ENCODE measurements at places on chromosomes 11 and 22.

GRCh38 chr11:103091064-103091800 is 728 bp downstream of the DCUN1D5 start:
- peak; percentile 6 for DNase-seq

DNA sequence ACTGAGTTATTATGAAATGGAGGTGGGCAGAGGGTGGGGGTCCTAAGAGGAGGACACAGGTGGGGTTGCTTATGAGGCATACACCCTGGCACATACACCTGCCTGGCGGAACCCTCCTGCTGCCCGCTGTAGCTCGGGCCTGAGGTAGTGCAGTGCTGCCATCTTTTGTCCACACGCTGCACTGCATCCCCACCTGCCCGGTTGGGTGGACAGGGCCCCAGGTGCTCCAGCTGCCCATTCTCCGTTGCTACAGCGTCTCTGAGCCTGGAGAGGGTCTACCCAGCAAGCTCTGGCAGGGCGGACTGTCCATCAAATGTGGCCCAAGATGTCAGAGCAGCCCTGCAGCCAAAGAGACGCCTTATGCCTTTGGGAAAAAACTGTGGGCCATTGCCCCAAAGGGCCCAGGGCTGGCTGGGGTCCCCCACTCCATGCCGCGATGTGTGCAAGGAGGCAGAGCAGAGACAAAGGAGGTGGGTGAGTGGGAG is 131.2 kb downstream of the BUD13 start:
- peak; percentile 34 for DNase-seq

GRCh38 chr11:44568658-44569473 is 3.4 kb downstream of the CD82 start:
- DNase-seq, result no peak

DNA sequence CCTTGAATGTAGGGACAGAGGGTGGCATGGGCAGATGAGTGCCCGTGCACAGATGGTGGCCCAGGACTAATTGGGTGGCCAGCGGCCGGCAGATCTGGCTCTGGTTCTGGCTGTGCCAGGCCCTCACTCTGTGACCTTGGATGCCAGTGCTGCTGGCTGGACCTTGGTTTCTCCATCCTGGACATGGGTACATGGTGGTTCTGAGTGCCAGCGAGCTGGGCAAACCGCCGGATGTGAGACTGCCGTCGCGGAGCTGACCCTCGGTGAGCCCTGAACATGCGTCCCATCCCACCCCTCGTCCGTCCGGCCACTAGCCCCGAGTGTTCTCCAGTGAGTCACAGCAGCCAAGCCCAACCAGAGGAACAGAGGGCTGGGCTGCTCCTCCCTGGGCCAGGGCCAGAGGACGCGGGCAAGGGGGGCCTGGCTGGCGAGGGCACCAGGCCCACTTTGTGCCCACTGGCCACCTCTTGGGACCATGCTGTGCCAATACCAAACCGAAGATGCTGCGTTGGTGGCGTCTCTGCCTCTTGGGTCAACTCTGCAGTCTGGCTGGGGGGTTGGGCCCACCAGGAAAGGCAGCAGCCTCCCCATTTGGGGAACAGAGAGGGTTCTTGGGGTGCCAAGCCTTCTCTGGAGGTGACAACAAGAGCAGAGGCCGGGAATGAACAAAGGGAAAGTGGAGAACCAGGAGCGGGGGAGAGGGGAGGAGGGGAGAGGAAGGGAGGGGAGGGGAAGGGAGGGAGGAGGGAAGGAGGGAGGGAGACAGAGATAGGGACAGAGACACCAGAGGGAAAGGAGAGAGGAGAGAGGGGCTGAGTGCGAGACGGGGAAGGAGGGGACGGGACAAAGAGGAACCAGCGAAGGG is 10.7 kb downstream of the LSP1 start:
- peak; percentile 71 for DNase-seq

GRCh38 chr11:87871056-87871455 is 304.2 kb downstream of the RAB38 start:
- no peak for DNase-seq

GRCh38 chr11:18115360-18116127 is 9.7 kb upstream of the SAAL1 start:
- DNase-seq, result peak; percentile 29

GRCh38 chr11:117099696-117100095 is 1.5 kb upstream of the SIK3 start:
- no peak for DNase-seq

- DNase-seq, result no peak
Observed at GRCh38 chr11:73152861-73153483, 10.9 kb upstream of the FCHSD2 start.

GRCh38 chr22:44550711-44551491 is 52.9 kb upstream of the RTL6 start:
- no peak for DNase-seq

DNA sequence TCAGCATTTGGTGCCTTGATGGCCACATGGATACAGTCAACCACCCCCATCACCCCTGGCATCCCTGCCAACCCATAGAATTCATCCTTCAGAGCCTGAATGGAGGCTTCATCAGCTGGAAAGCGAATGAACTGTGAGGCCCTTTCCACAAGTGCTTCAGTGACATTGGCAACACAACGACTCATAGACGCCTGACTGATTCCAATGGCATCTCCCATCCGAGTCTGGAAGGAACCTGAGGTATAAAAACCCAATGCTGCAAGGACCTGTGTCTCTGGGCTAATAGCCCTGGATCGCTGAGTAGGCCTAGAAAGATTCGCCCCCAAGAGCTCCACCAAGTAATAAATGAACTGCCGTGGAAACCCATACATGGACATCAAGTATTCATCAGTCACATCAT is 1.3 kb downstream of the HARBI1 start:
- DNase-seq, result no peak

DNA sequence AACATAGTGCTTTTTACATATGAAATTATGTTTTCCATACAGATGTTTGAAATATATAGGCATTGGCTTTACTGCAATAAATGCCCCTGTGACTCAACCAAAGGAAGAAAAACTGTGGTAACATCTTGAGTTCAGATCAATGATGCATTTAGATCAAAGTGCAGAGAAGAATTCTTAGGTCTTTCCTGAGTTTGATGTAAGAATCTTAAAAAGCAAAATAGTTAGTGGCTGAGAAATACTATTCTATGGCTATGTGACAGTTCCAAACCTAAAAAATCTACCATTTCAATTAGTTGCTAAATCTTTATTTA is 93.7 kb downstream of the SOX6 start:
- DNase-seq, result no peak

DNA sequence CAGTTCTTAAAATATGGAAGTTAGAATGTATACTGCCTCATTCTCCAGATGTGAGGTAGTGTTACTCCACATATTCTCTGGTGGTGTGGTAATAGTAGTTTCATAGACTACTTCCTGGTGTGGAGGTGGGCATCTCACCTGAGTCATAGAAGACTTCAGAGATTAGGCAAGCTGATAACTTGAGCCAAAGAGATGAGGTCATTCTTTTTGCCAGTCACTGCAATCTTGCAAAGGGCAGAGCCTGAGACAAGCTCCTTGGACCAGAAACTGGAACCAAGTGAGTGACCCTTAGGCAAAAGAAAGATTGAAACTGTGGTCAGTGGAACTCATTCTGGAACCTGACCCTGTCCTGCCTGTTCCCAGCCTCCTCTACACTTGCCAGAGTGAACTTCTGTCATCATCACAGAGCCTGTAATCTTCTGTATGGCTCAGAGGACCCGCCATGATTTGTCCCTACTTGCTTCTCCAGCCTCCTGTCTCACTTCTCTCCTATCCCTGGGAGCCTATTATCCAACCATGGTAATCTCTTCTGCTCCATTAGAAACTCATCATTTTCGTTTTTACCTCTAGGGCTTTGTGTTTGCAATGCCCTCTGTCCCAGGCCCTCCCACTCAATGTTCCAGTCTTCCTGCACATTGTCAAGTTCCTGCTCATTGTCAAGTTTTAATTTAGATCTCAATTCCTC is 10.6 kb upstream of the CCDC83 start:
- DNase-seq, result no peak

GRCh38 chr11:13384908-13385640 is 77.9 kb downstream of the BTBD10 start:
- DNase-seq, result no peak

DNA sequence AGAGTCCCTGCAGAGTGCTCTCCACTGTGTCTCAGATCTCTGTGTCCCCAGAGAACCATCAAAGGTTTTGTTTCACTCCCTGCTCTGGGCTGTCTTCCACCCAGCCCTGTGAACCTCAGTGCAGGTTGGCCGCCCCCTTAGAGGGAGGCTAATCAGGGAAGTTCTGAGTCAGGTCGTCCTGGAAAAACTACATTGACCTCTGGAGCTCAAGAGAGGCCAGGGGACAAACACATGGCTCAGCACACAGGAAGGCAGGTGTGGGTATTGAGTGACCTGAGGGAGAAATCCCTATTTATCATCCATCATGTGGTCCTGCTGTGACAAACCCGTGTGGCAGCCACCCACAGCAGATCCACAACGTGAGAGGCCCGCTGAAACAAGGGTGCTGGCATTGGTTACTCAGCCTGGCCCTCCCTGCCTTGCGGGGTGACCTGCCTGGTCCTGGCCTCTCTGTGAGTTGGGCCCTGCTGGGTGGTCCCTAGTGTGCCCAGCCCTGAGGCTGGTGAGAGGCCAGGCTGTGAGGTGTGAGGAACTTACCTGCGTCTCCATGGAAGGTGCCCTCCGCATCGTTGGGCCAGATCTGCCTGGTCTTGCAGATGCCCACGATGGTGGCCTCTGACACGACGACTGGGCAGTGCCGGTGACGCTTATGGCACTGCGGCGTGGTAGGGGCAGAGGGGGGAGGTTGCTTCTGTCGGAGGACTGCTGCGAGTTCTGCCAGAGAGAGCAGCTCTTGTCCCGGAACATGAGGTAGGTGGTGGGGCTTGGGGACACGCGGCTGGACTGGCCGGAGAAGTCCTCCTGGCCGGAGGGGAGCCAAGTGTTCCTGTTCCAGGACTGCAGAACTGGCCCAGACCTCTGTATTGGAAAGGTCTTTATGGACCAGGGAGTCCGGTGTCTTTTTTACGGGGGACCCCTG is 669 bp upstream of the BCR start:
- DNase-seq, result no peak

GRCh38 chr11:77322926-77323590 is 21.6 kb upstream of the GDPD4 start:
- DNase-seq, result no peak

DNA sequence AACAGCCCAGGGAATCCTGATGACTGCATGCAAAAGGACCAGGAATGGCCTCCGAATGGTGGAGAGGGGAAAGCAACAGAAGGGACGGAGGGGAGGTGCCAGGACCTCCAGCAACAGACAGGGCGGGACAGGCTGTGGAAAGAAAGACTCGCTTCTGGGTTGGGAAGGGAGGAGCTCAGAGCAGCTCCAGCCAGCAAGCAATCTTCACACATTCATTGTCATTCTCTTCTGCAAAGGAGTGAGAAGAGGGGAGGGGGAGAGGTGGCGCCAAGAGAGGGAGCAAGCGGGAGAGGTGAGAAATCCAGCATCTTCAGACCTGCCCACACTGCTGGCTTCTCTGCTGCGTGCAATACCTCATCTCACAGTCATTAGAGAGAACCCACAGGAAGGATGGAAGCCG is 509.0 kb downstream of the BUD13 start:
- DNase-seq, result no peak

DNA sequence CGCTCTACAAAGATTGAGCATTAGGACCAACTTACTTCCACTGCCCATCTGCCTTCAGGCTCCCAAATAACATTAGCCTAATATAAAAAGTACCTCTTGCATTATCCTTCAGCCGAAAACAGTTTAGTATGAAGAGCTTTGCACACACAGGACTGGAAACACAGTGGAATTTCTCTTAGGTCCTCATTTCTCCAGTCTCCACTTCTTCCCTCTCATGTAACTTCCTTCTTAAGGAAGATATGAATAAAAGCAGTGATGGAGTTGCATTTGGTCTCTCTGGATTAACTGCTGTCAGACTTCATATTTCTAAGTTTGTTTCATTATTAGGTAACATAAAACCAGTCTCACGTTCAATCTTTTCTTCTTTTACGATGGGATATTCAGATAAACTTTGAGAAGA is 5.6 kb upstream of the MPEG1 start:
- DNase-seq, result no peak

- DNase-seq, result no peak
Observed at GRCh38 chr11:95585069-95585751, 204.4 kb downstream of the FAM76B start.

GRCh38 chr11:65811764-65812475 is 21.8 kb upstream of the SNX32 start:
- DNase-seq, result no peak

DNA sequence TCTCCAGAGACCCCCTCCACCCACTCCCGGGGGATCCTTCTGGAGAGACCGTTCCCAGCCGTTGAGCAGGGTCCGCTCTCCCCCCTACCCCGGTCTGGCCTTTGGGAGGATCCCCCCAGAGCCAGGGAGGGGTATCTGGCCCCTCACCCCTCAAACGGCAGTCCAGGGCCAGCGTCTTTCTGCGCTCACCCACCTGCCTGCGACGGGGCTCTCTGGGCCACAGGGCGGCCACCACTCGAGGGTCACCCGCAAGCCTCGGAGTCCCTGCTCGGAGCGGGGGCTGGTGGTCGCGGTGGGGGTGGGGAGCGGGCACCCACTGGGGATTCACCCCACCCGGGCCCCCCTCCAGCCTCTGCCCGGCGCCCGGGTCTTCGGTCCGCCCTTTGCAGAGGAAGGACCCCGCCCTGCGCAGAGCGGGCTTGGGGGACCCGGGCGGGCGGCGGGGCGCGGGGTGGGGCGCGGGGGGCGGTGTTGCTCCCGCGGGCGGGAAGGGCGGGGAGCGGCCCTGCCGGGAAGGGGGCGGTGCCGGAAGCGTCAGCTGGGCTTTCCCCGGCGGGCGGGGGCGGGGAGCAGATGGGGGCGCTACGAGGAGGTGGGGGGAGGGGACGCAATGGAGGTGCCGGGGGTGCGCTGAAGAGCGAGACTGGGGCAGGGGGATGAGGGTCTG is 16.6 kb downstream of the CRELD2 start:
- no peak for DNase-seq

GRCh38 chr11:106679181-106679580 is 339.1 kb downstream of the GUCY1A2 start:
- no peak for DNase-seq

DNA sequence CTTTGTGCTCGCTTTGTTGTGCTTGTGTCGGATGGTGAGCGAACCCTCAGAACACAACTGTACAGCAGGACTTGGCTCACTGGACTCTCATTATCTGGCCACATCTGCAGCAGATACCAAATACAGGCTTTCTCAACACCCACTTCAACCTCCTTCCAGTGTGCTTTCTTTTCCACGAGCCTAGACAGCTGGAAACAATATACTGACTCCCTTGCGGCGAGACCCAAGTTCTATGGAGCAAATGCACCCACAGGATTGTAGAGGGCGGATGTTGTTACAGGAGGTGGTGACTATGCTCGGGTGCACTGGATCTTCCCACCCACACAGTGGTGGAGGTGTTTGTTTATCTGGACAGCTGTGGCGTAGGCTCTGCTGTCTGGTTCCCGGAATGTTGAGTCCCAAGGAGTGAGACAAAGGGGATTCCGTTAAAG is 204.3 kb downstream of the TENM4 start:
- no peak for DNase-seq

GRCh38 chr11:133305208-133305956 is 226.9 kb downstream of the OPCML start:
- DNase-seq, result no peak

DNA sequence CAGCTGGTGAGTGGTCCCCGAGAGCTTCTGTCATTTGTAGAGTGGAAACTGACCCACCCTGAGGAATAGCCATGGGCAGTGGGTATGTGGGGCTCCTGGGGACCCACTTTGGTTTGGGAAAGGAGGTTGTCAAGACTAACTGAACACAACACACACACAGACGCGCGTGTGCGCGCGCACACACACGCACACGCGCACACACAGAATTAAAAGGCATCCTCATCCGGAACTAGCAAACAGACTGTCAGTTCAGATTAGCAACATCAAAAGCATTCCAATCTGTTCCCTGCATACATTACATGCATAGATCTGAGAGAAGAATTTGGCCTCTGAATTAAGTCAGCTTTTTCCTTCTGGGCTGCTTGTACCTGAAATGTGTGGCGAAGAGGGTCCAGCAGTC is 284.7 kb downstream of the ST3GAL4 start:
- DNase-seq, result no peak
